ENCODE measurements at places on chromosomes 12 and 14.

DNA sequence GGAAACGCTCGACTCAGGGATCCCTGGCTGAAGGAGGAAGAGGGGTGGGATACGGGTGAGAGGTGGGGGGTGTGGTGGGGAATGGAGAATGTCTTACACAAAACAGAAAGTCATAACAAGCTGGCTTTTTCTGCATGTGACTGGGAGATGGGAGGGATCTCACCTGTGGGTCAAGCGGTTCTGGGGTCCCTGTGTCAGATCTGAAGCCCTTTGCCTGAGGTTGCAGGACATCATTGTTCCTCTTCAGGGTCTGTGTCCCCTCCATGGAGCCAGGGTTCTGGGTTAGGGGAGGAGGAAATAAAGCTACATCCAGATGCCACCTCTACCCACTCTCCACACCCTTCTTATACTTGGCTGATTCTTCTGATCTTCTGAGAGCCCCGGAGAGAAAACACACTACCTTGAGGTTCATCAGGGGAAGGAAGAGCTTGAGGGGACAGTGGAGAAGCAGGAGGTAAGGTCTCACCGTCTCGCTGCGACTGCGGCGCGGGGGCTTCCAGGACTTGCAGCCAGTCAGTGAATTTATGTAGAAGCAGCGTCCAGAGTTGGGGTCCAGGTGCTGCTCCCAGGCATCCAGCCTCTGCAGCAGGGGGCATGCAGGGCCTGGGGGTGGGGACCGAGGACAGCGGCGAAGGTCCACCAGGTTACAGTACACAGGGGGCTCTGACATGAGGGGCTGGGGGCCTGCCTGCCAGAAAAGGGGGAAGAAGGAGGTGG, 2.5 kb downstream of the ARHGAP9 start:
- no peak for DNase-seq

GRCh38 chr12:78244916-78245507, 414.3 kb downstream of the NAV3 start:
- DNase-seq: no peak

GRCh38 chr12:103102225-103102744, 144.8 kb downstream of the ASCL1 start:
- DNase-seq: no peak

DNA sequence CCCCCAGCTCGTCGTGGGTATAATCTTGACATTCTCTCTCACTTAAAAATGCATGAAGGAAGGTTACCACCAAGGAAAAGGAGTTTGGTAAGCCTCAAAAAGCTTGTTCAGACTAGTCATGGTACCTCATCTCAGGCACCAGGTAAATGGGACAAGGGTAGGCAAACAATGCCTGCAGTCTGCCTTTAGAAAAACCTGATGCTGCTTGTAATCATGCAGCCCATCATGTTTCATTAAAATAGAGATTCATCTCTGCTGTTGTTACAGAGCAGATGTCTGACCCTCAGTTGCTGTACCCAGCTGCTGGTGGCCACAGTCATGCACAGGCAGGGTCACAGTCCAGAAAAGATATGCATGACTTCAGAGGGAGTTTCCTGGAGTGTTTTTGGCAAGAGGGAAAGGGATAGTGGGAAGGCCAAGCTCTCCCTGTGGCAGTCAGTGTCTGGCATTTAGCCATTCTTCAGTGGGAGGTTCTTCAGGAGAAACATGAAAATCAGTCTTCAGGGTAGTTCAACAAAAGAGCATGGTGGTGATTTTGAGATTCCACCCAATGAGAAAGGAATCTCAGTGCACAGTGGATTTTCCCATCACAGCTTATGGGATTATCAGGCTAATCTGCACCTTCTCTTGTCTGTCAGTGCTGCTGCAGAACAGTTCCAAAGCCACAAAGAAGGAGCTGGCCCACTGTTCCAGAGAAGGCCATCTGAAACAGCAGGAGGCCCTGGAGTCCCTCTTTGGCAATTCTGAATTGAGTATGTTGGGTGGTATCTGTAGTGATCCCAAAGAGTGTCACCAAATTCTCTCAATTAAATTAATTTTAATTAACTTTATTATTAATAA, 202.7 kb upstream of the FRMD6 start:
- peak; percentile 78 for DNase-seq

Measured in GM04504 (cell line).